ENCODE measurements at places on chromosomes 3 and 15.

DNA sequence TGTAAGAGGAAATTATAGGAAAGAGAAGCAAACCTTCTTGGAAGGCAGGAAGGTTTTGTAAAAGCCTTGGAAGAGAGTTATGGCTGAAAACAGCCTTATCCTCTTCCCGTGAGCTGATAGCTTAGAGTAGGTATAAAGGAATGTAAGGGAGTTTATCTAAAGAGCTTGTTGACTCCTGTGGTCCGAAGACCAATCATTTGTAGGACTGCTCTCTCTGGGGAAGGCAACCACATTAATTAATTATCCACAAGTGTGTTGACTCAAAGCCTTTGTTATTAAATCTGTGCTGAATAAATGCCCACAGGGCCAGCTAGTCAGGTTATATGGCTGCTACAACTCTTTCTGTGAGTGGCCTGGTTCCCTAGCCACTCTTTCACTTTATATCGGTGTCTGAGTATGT lies 452.1 kb upstream of the RASGRP1 start:
- DNase-seq = no peak

GRCh38 chr15:34691034-34691433 lies 63.8 kb downstream of the GJD2 start:
- DNase-seq = no peak

DNA sequence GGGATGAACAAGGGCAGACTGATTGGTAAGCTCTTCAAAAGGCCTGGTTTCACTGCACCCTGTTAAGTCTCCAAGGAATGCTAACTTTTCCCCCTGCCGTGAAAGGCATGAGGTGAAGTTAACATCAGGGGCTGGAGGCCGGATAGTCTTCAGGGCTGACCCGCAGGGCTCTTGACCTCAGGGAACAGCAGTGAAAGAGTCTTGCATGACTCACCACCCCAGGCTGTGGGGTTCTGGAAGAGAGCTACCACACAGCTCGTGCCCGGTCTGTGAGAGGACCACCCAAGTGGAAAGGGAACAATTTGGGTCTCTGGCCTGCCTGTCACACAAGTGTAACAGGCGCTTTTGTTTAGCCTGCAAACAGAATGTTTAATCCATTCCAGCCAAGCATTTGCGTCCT lies 504.9 kb downstream of the EDEM1 start:
- no peak for DNase-seq

- no peak for DNase-seq
Measured at GRCh38 chr3:154496978-154497377, 67.0 kb upstream of the GPR149 start.

DNA sequence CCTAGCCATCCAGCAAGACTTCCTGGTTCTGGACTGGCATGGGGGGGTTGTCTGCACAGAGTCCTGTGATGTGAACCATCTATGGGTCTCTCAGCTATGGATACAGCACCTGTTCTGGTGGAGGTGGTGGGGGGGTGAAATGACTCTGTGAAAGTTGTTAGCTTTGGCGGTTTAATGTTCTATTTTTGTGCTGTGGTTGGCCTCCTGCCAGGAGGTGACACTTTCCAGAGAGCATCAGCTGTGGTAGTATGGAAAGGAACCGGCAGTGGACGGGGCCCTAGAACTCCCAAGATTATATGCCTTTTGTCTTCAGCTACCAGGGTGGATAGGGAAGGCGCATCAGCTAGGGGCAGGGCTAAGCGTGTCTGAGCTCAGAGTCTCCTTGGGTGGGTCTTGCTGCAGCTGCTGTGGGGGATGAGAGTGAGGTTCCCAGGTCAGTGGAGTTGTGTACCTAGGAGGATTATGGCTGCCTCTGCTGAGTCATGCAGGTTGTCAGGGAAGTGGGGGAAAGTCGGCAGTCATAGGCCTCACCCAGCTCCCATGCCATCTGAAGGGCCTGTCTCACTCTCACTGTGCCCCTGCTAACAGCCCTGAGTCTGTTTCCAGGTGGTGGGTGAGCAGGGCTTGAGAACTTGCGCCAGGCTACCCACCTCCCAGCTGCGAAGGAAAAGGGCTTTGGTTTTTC lies 7.1 kb upstream of the LARS2 start:
- DNase-seq = no peak

DNA sequence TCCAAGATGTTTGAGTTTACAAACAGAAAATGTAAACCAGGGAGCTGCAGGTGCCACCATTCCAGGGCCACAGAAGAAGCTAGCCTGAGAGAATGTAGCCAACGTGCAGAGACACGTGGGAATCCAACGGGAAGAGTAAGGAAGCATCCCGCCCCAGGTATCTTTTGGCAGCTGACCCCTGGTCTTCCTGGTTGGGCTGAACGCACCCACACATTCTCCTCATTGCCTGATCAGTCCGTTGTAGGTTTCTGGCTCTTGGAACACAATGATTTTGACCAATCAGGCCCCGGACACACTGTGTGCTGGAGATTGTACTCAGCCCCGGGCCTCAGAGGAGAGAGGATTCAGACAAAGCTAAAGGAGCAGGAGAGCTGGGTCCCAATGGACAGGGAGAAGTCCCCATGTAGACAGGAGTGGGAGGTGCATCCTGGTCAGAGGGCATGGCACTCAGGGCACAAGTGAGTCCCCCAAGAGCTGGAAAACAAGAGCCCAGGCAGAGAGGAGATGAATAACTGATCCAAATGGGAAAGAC lies 102.3 kb downstream of the TPRA1 start:
- no peak for DNase-seq

DNA sequence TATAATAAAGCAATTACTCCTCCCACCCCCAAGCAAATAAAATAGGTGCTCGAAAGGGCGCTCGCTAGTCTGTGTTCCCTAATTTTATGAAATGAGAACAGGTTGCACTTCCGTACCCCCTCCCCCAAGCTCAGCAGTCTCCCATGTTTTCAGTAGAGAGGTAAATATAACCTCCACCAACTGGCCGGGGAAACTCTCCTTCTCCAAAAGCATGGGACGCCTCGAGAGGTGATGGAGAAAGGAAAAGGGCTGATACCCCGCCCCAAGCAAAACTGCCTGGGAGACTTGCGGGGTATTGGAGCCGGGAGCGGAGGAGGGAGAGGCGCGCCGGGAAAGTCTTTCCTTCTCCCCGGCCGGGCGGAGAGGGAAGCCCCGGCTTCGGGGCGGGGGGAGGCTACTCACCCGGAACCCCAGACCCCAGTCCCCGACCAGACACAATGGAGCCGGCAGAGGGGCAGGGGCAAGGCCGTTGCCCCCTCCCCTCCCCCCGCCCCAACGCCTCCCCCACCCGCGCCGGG lies 605 bp downstream of the DCUN1D1 start:
- peak; percentile 35 for DNase-seq

DNA sequence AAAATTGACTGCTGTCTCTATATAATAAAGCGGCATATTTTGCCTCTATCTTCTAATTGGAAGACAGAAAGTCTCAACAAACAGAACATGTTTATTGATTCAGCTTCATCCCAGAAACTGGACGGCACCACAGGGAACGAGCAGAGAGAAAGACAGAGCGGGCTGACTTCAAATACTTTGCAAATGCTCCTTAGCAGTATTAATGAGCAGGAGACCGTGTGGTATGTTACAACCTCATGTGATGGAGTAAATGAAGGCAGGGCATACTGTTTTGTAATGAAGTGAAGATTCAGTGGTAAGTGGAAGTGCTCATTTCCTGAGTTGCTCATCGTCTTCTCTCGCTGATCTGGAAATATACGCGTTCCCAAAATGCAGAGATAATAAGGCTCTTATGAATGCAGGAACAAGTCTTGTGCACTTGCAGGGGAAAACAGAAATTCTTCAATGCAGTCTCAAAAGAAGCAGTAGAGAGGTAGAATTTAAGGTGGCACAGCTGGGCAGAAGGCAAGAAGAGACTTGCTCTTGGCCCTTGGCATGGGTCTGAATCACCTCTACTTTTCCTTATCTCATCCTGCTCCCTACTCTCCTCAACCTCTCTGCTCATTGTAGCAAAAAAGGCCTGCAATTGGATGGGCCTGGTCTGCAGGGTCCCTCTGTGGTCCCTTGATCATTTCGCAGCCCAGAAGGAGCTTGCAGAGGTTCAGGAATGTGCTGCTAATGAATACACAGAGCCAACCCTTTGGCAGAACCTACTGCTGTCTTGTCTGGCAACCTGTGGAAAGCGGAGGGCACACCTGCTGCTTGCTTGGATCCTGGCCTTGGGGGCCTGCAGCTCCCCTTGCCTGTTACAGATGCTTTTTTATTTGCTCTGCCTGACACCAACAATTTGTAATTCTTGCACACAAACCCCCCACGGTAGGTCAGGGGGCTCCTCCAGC lies 604.9 kb upstream of the CFAP20DC start:
- no peak for DNase-seq

GRCh38 chr3:131794766-131795388 lies 239.9 kb downstream of the CPNE4 start:
- no peak for DNase-seq

GRCh38 chr3:191424881-191425280 lies 36.1 kb upstream of the PYDC2 start:
- DNase-seq = no peak

GRCh38 chr15:66953523-66954229 lies 111.7 kb upstream of the SMAD3 start:
- DNase-seq = no peak

GRCh38 chr3:107973152-107973551 lies 117.7 kb downstream of the CD47 start:
- DNase-seq = no peak

GRCh38 chr3:101513419-101513986 lies 491 bp upstream of the SENP7 start:
- DNase-seq = no peak

- no peak for DNase-seq
Measured at GRCh38 chr3:58612830-58613229, 35.6 kb upstream of the FAM107A start.

DNA sequence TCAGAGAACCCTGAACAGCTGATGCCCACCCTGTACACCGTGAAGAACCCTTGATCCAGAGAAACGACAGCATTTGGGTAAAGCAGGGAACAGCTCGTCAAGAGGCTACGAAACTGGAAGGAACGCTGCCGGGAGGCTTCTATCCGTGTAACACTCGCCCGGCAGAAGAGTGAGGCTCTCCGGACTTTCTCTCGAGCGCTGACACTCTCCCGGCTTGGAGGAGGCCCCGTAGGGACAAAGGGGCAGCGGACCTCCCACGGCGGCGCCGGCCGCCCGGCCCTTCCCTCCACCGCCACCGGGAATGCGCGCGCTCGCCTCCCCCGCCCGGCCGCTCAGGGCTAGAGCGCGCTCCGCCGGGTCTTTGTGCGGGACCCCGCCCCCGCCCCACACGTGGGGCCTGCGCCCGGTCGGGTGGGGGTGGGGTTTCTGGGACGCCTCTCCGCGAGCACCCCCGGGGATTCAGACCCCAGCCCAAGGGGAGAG lies 1.7 kb downstream of the HYAL2 start:
- no peak for DNase-seq

DNA sequence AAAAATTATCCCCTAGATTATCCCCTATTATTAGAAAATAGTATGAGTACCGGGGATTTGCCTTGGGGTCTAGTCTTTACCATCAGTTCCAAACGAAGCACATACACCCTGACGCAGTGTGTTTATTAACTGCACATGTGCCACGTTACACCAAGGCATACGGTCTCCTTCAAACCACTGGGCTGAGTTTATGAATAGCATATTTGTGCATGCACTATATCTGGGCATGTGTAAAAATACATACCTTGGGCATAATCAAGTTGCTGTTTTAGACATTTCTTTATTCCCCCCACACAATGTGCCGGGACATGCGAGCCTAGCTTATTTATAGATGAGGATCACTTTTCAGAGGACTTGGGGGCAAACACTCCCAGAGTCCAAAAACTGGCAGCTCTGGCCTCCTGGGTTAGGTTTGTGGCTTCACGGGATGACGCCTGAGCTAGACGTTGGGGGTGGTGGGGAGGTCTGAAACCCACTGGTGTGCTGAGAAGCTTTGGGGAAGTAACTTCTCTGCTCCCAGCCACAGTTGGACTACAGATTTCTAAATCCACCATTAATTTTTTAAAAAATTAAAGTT lies 16.2 kb downstream of the IGDCC4 start:
- no peak for DNase-seq

DNA sequence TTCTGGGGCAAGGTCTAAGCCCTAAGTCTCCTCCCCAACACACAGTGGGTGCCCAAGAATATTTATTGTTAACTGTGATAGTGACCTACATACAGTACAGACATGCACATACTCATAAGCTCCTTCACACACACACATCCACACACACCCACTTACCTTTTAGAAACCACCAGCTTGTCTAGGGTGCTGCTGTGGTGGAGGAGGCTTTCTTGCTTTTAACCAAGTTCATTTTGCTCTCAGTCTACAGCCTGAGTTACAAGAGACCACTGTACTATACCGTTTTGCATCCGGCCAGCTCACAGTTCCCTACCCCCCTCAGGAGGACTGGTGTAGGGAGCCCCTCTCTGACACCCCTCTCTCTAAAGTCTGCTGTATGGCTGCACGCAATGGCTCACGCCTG lies 16.7 kb downstream of the DAPK2 start:
- no peak for DNase-seq

DNA sequence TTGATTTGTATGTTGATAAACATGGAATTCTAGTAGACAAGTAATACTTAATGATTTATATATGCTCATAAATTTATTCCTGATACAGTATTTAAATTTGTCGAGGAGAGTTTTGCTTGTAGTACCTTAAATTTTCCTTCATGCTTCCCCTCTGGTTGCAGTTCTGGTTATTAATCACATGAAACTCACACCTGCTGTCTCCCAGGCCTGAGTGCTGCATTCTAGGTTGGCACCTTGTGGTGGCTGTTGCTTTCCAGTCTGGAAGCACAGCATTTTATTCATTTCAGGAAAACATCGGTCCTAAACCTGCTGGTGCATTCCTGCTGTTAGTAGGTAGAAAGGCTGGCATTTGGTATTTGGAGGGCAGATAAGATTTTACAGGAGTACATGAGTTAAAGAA lies 44.9 kb downstream of the ATP1B3 start:
- DNase-seq = no peak

GRCh38 chr3:37241880-37242279 lies 67.5 kb upstream of the LRRFIP2 start:
- no peak for DNase-seq

DNA sequence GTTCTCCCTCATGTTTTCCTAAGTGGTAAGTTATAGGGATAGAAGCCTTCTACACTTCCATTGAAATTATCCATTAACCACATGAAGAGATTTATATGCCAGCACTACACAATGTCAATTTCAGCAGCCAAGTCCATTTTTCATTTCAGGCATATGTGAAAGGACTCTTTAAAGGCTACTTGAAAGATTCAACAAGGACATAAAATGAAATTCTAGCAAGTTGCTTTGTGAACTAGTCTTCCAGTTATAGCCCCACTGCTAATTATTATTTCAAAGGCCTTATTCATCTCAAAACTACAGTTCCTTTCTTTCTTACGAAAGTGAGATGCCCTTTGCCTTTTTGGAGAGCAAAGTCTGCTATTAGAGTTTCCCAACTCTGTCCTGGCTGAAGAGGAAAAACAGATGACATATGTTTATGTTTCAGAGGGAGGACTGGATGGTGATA lies 66.0 kb upstream of the SLC2A2 start:
- DNase-seq = no peak
